ENCODE measurements at places on chromosomes 1 and 21. TPM values are rescaled to one million over a fixed set of nuclear protein-coding genes. Genes with fewer than 3 reads are reported as not detected.
A peak's percentile ranks its signal among the peaks of the same experiment; 100 is the strongest.

The RHD gene
- 0.61 TPM for total RNA-seq

- no peaks in the 10 kb centered on the region for H3K27me3 ChIP-seq
- no peak for DNase-seq
- peaks cover 39% of the 10 kb centered on the region for H3K4me1 ChIP-seq
- no peak overlapping the region for H3K27ac ChIP-seq
- peaks cover 2% of the 10 kb centered on the region for H3K36me3 ChIP-seq
- no peak overlapping the region for H3K4me3 ChIP-seq
Measured at GRCh38 chr21:34612557-34612956, 2.4 kb downstream of the RCAN1 start.

The EDARADD gene
- total RNA-seq, result 4.2 TPM

GRCh38 chr1:940107-941014 is 16.6 kb downstream of the SAMD11 start:
- DNase-seq, result no peak
- no peak overlapping the region for H3K4me3 ChIP-seq
- H3K4me1 ChIP-seq, result peaks cover 2% of the 10 kb centered on the region
- H3K27me3 ChIP-seq, result peaks cover 85% of the 10 kb centered on the region
- no peak overlapping the region for H3K27ac ChIP-seq

DNA sequence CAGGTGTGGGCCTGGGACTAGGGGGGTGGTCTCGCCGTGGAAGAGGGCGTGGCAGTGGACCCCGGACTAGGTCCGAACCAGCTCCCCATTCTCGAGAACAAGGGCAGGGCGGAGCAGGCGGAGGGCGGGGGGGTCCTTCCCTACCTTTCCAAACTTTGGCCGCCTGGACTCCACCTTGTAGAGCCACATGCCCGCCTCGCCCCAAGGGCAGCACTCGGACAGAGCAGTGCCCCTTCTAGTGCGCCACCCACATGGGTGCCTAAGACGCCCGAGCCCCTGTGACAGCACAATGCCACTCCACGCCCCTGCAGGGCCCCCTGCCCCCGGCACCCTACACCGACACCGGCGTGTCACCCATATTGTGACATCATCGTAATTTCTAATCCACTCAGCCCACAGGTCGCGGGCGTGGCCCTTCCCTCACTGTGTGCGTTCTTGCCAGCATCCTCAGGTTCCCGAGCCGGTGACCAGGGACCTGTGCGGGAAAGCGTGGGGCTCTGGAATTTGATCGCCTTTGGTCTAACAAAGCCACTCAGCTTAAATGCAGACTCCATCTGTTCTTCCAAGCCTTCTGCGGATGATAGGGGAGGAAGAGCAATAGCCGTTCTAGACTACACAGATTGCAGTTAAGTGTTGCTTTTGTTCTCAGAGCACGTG is 553 bp upstream of the STMN1 start:
- H3K4me1 ChIP-seq, result peaks cover 34% of the 10 kb centered on the region
- H3K27ac ChIP-seq, result peak overlapping the region; percentile 50
- H3K27me3 ChIP-seq, result no peaks in the 10 kb centered on the region
- DNase-seq, result peak; percentile 30
- peaks cover 5% of the 10 kb centered on the region for H3K36me3 ChIP-seq

GRCh38 chr21:31556662-31557061 is 102.8 kb upstream of the SOD1 start:
- H3K27ac ChIP-seq, result no peak overlapping the region
- no peak for DNase-seq
- H3K4me3 ChIP-seq, result no peak overlapping the region

GRCh38 chr1:4022715-4023114 is 122.6 kb upstream of the C1orf174 start:
- DNase-seq, result no peak
- peaks cover 2% of the 10 kb centered on the region for H3K4me1 ChIP-seq
- no peak overlapping the region for H3K27ac ChIP-seq
- no peaks in the 10 kb centered on the region for H3K27me3 ChIP-seq

All from thymus (tissue), 14 donors.